Right atrium auricular region (tissue), 2 donors: ENCODE measurements at places on chromosomes 6 and 20.

DNA sequence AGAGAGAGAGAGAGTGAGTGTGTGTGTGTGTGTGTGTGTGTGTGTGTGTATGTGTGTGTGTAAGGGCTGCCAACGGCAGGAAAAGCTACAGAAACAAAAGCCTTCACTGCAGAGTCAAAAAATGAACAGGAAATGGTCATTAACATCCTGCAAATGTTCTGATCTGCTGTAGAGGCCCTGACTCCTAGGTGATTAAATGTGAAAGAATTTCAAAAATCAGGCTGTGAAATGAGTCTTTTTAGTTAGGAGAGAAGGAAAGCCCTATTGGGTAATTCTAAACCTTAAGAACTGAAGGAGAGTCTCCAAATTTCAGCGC lies 166.5 kb upstream of the MYLIP start:
- no peak for DNase-seq

- DNase-seq = no peak
Measured at GRCh38 chr20:41047975-41048305, 19.3 kb downstream of the TOP1 start.

DNA sequence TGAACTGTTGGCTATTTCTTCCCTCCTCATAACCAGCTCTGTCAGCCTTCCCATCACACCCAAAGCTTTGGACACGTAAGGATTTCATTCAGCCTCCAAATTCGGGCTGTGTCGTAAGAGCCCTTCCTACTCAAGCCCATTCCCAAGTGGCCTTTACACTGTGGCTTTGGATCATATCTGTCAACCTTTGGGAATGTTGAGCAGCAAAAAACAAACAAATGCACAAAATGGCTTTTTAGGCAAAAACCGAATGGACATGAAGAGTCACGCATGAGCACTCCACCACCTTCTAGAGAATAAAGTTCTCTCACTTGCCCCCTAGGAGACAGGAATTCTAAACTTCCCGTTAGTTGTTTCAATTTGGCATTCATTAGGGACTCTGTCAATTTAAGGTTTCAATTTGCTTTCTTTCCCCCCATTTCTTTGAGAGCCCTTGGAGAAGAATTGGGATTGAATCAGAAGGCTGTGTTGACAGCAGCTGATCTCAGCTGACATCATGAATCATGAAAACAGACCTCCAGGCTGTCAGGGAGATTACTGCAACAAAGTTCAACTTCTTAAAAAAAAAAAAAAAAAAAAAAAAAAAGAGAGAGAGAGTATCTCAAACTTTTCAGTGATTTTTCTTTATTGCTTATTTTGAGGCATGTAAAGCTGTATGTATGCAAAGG lies 110.3 kb downstream of the BCAS1 start:
- no peak for DNase-seq

- DNase-seq = no peak
Measured at GRCh38 chr6:6008089-6008647, 1.4 kb upstream of the NRN1 start.

DNA sequence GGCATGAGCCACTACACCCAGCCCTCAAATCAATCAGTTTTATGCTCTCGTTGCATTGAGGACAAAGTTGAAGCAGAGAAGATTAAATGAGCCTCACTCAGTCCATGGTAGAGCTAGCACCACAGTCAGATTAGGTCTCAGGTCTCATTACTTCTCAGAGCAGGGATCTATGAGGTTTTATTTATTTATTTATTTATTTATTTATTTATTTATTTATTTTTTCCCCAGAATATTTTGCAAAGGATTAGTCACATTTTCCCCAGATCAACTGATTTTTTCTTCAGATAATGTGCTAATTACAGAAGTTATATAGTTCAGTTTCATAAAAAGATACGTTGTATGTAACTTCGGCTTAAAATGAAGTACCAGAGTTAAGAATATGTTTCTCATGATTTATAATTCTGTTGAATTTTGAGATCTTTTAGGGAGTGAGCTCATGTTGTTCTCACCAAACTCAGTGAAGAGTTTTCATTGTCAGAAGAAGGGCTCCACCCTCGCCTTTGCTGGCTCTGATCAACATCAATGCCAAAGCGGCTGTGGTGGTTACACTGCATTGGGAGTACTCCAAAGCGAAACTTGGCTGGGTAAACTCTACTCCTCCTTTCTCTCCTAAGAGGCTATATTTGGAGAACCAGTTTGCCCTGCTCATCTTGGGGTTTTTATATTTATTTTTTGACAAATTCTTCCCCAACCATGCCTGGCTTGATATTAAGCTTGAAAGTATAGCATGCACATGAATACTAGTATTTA lies 12.9 kb upstream of the ID4 start:
- no peak for DNase-seq
